ENCODE measurements at places on chromosomes 11 and 22. TPM values are rescaled to one million over a fixed set of nuclear protein-coding genes. Genes with fewer than 3 reads are reported as not detected.

The MUC6 gene
- polyA plus RNA-seq = not detected

- no peak for DNase-seq
Observed at GRCh38 chr11:111540937-111541253, 375 bp downstream of the LAYN start.

The OR8G5 gene
- not detected for polyA plus RNA-seq

The TAGLN gene
- polyA plus RNA-seq = 4.0 TPM

The SEPTIN3 gene
- 0.06 TPM for polyA plus RNA-seq

GRCh38 chr11:96235751-96236150 is 107.2 kb downstream of the MAML2 start:
- DNase-seq = no peak

DNA sequence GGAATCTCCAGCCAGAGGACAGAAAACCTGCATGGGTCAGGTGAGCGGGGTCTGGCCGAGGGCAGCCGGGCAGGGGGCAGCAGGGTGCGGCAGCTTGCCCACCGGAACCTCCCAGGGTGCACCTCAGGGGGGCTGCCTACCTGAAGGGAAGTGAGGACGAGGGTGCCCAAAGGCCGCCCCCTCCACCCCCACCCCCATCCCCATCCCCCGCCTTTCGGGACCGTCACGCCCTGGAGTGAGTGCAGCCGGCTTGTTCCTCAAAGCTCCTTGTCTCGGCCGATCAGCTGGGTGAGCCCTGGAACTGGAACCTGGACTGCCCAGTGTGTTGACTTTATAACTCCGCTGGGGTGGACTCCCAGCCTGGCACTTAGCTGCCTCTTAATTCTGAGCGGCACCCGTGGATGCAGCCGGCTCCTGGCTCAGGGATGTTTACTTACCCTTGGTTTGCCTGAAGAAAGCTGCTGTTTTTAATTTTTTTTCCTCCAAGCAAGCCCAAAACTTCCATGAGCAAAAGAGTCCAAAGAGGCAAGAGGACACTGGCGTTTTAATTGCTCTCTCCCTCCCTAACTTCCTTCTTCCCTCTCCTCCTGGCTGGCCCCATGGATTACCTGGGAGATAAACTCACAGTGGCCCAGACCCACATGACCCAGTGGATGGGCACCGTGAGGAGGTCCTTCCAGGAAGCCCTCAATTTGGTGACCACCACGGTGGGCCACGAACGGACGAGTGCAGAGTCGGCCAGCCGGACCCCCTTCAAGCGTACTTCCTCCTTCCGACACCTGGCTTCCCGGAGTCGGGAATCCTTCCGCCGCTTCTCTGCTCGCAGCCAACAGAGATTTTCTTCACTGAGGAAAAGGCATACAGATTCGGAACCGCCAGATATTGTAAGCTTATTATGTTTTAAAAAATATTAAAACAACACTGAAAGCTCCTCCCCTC is 87.8 kb upstream of the CRYBB3 start:
- no peak for DNase-seq

- DNase-seq = no peak
Observed at GRCh38 chr11:130827451-130828377, 88.6 kb downstream of the SNX19 start.
